ENCODE measurements at places on chromosomes 12 and 14.

DNA sequence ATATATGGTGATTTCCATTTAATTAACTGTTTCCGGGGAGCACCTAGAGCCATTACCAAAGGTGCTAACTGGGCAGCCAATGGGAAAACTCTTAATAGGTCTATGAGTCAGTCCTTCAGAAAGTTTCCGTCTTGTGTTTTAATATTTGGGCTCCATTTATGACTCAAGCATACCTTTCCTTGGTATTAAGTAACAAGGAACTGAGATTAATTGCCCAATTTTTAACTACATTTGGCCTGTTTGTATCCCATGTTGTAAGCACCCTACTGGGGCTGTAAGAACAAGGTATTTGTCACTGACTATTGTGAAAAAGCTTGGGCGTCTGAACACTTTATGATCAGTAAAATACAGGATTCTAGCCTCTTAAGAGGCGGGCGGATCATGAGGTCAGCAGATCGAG lies 62.8 kb upstream of the FOXN3 start:
- DNase-seq: no peak

- no peak for DNase-seq
Observed at GRCh38 chr14:92551044-92551841, 37.7 kb downstream of the RIN3 start.

DNA sequence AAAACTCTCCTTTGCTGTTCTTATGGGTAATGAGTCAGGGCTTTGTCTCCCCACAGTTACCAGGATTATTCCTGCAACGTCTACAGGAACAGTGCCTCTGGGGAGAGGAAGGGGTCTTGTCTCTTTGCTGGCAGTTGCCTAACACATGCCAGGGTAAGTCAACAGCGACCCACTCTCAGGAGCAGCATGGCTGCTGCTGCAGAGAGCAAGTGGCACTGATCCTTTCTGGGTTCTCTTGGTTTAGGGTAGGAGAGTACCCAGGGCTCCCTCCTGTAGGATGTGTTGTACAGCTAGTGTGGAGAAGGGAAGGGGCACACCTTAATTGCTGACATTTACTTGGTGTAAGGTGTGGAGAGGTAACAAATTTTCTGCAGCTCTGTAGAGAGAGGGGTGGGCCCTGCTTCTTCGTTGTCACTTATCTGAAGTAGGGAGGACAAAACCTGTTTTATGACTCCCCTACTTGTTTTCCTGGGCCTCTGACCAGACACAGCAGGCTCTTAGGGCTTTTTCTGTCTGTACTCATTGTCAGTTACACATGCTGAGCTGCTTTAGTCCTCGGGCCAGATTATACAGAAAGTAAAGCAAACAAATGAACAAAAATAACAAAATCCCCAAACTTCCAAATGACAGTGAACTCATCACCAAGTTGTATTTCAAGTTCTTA lies 168.2 kb downstream of the ACSS3 start:
- peak; percentile 52 for DNase-seq

- no peak for DNase-seq
Observed at GRCh38 chr14:58709949-58710348, 72.2 kb downstream of the DACT1 start.

DNA sequence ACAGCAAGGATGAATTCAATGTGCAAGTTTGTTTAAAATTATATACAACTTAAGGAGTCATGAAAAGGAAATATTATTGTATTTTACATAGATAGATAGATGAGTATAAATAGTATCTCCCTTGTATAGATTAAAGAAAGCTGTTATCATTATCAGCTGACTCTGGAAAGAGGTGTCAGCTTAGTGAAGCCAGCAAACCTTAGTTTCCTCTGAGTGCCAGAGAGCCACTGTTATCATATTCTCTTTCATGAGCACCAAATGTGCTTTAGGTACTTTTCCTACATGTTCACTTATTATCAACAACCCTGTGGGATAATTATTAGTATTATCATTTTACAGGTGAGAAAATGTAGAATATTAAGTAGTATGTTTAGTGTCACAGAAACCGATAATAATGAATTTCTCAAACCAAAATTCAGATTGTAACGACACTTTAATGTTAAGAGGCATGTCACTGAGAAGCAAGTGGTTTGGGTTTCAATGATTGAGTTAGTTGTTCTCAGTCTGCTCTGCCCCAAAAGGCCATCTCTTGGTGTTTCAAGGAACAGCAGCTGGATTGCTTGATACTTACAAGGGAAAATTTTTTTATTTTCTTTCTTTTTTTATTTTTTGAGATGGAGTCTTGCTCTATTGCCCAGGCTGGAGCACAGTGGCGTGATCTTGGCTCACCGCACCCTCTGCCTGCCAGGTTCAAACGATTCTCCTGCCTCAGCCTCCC lies 53.7 kb downstream of the PLEKHA5 start:
- DNase-seq: peak; percentile 33

DNA sequence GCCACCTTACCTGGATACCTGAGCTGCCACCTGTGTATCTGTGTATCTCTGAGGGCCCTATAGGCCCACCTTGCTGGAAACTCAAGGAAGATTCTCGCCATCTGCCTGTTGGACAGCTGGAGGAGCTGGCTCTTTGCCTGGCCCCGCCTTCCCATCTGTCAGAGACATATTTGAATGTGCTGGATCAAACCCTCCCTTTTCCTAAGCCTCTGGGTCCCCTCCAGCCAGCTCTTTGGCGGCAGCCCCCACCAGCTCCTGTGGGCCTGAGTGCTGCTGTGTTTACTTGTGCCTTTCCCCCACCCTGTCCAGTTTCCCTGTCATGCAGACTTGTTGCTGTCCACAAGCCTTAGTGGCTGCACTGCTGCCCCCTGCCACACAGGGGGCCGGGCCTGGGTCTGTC lies 55.9 kb upstream of the SRSF5 start:
- DNase-seq: no peak

All from astrocyte of the spinal cord (primary cell).